ENCODE measurements at places on chromosomes 11 and 22.

- DNase-seq = no peak
Observed at GRCh38 chr11:131748151-131749050, 378.0 kb downstream of the NTM start.

DNA sequence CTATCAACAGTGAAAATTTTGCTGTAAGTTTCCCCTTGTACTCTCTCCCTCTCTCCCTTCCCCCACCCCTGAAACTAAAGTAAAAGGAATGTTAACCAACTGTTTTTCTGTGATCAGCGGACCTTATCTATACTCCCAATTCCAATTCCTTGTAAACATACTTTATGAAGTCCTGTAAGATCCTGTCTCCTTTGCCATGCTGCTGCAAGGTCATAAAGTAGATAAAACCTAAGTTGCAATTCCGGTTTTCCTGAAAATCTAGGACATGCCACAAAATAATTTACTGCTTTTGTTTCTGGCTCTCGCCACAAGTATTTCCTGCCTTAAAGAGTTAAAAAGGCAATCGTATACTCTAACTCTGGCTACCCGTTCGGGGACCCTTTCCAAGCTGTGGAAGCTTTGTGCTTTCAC, 1469.0 kb downstream of the LRRC4C start:
- DNase-seq = no peak

- no peak for DNase-seq
Observed at GRCh38 chr11:74720596-74721478, 10.4 kb downstream of the CHRDL2 start.

DNA sequence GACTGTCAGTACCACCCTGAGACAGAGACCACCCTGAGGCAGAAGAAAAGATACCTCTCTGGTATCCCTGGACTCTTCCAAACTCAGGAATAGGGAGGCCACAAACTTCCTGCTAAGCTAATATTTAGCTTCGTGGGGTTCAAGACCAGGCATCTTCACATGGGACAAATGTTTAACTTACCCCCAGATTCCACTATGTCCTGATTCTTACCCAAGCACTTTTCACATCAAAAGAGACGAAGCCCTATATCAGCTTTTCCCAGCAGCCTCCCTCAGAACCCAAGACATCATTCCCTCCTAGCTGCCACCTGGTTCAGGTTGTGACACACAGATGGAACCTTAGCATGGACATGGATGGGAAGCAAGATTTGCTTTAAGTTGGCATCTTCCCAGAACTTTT, 32.1 kb downstream of the SMC1B start:
- DNase-seq = no peak

DNA sequence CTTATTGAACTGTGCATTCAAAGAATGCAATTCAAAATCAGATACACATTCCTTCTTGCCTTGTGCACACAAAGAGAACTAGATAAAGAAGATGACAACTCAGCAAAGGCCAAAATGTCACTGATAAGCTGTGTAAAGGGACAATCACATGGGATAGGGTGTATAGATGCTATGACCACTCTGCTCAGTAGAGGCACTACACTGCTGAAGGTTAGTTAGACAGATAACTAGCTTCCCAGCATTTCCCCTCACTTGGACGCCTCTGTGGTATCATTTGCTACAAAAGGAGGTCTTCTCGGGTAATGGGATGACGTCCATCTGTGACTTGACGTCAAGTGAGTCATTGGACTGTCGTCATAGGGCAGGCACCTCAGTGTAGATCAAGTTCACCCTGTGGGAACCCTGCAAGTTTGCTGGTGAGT, 424.9 kb upstream of the CCDC90B start:
- no peak for DNase-seq

GRCh38 chr11:43582024-43582862, 98.3 kb upstream of the HSD17B12 start:
- no peak for DNase-seq

- no peak for DNase-seq
Observed at GRCh38 chr11:8531982-8532381, 62.0 kb downstream of the STK33 start.

DNA sequence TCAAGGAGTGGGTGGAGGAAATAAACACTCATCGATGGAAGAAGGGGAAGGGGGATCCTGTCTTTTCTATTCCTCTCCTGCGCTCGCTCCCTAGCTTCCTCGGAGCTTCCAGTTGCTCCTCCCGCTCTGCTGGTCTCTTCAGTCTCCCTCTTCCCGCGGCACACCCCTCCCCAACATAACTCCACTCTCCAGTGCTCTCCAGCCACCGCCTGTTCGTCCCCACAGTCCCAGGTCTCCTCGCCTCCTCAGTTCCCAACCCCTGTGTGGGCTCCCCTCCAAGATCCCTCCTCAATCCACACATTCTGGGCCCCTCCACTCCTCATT, 438 bp downstream of the ZW10 start:
- DNase-seq = no peak

GRCh38 chr11:117838901-117839300, 14.4 kb upstream of the FXYD2 start:
- no peak for DNase-seq

DNA sequence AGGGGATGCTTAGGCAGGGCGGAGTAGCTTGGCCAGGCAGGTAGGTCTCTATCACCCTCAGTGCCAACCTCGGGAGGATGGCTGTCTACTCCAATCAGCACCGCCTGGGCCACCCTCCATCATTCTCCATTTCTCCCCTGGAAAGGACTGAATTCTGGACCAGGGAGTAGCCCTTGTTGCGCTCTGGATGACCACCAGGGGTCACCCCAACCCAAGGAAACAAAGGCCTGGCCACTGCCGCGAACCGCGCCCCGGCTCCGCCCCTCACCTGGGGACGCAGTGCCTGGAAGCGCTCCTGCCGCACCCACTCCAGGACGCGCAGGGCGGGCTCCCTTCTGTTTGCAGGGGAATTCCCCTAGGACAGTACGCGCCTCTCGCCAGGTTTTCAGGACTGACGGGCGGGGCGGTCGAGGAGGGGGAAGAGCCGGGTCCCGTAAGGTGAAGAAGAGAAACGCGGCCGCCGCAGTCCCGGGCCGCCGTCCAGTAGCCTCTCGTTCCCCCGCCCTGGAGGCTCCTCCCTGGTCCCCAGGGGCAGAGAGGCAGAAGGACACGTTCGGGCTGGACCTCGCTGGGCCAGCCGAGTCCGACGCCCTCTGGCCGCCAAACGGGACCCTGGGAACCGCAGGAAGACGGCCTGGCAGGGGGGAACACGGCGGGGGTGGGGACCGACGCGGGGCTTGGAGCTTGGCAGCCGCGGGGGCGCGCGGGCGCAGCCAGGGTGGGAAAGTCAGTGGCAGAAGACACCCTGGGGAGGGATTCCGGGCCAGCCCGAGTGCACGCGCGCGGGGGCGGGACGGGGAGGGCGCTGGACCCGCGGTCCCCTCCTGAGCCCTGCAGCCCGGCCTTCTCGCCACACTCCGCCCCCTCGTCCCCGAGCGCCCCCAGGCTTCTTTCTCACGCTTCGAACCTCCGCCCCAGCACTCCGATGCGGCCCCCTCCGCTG, 7.1 kb downstream of the SCN4B start:
- peak; percentile 72 for DNase-seq

GRCh38 chr11:105609341-105609781, 512 bp upstream of the GRIA4 start:
- DNase-seq = no peak

DNA sequence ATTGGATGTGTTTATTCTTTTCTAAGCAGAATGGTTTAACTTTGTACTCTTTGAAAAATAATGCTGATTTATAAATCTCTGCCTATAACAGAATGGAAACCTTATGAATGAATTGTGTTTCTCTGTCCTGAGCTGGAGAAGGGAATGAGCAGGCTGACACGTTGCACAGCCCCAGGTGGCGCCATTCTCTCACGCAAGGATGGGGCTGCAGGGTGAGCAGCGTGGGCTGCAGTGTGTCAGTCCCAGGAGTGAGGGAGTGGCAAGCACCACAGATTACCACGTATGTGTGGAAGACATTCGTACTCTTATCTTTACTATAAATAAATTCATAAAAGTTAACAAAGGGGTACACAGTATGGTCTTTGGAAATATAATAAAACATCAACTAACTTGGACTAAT, 33.4 kb downstream of the FDX1 start:
- DNase-seq = no peak

GRCh38 chr22:36775586-36775963, 344 bp downstream of the IFT27 start:
- no peak for DNase-seq

GRCh38 chr11:47414685-47415070, 6.3 kb downstream of the SLC39A13 start:
- DNase-seq = no peak

DNA sequence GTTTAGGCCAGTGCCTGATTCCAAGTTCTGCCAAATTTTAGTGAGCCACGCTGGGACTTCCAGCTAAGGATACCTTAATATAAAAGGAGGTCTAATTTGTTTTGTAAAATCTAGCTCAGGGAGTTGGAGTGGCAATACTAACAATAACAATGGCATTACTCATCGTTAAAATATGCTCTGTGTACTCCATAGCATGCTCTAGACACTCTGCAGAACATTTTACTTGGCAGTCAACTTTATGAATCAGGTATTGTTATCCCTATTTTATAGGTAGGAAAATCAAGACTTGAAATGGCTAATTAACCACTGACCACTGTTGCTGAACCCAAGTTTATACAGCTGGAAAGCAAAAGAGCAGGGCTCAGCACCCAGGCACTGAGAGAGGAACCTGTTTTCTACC, 485.0 kb upstream of the KIRREL3 start:
- DNase-seq = no peak

GRCh38 chr11:90426442-90426841, 203.6 kb upstream of the CHORDC1 start:
- no peak for DNase-seq

GRCh38 chr11:107988397-107989158, 20.1 kb upstream of the CUL5 start:
- DNase-seq = no peak

DNA sequence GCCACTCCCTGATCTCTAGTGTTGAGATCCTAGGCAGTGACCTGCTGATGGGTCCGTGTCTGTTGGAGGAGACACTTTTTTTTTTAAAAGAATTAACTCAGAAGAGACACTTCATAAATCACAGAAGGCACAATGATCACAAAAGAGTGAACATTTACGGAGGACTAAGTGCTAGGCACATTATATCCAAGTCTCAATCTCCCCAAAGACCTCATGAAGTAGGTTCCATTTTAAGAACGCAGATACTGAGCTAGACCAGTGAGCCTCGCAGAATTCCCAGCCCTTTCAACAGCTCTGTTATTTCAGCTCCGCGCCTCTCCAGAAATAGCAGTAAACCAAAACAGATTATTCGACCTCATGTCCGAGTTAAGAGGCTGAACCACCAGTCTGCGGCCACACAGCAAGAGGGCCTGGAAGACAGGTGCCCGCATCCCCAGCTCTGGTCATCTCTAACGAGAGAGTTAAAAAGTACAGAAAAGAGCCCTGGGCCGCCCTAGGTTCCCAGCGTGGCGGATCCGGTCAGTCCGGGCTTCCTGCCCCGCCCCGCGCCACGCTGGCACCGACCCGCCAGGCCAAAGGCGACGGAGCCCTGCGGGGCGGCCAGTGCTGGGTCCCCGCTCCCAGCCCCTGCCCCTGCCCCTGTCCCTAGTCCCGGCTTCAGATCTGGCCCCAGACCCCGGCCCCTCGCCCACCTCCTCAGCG, 612 bp downstream of the XBP1 start:
- no peak for DNase-seq

DNA sequence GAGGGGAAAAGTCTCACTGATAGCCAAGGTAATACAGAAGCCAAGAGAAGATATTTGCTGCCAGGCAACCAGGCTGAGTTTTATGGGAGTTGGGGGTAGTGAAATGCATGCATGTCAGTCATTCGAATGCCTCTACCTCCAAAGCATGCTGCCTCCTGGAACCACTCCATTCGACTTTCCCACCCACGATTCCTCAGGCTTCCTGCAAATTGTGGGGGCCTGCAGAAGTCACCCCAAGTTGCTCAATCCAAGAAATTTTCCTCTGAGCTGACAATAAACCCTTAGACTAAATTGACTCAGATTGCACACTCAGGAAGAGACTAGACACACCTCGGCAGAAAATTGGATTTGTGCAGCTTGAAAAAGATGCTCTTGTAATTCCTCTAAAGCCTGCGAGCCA, 73.6 kb upstream of the GRK3 start:
- no peak for DNase-seq

- DNase-seq = no peak
Observed at GRCh38 chr11:90254065-90254464, 31.2 kb upstream of the CHORDC1 start.

- DNase-seq = no peak
Observed at GRCh38 chr11:122002047-122002446, 114.0 kb downstream of the BLID start.

DNA sequence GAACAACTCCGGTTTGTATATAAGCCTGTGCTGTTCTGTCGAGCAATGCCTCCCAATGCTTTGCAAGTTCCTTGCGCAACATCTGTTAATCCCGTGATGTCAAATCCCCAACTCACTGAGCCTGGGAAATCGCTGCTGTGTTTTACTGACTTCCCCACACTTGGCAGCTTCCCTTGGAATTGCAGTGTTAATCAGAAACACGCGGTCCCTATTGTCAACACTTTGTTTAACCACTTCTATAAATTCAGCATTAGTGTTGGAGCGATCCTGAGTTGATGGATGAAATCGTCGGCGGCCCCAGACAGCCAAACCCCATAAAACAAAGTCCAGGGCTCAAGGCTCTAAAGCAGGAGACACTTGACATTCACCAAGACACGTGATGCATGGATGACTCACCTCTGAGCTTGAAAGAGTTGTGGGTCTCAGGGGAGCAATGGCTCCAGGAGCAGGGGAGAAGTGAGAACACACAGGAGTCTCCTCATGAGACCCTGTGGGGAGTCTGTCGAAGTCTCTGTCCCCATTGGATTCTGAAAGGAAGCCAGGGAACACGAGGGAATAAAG, 555.3 kb downstream of the MIAT start:
- DNase-seq = no peak

- no peak for DNase-seq
Observed at GRCh38 chr22:25495285-25495684, 69.2 kb upstream of the GRK3 start.

DNA sequence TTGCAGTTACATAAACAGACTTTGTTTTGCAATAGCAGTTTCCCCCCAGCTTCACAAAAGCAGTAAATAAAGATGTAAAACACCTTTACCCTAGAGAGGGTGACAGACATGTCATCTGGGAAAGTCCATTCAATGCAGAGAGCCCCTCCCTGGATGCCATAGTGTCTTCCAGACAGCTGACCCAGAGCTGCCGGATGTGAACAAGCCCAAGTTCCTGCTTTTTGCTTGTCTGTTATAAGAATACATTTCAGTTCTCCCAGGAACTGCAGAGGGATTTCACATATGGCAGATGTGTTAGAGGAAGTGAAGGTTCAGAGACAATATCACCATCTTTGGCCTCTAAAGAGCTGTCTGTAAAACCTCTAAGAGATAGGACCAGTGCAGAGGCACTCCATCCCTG, 48.9 kb downstream of the RELT start:
- no peak for DNase-seq

DNA sequence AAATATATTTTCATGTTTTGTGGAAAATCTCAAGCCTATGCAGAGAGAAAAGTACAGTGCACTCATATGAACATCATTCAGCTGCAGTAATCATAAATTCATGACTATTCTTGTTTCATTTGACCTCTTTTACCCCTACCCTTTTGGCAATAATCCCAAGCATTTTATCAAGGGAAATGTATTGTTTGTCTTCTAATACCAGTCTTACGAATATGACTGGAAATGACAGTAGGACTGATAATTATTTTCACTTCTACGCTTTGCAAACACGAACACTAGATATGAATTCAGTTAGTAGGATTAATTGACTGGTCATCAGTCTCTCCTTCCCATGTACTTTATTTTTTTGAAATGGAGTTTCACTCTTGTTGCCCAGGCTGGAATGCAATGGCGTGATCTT, 90.3 kb downstream of the MTMR3 start:
- DNase-seq = no peak
